Activated CD8-positive, alpha-beta memory T cell treated with anti-CD3 and anti-CD28 coated beads for 4 hours (primary cell): ENCODE measurements at places on chromosomes 16 and 17.

DNA sequence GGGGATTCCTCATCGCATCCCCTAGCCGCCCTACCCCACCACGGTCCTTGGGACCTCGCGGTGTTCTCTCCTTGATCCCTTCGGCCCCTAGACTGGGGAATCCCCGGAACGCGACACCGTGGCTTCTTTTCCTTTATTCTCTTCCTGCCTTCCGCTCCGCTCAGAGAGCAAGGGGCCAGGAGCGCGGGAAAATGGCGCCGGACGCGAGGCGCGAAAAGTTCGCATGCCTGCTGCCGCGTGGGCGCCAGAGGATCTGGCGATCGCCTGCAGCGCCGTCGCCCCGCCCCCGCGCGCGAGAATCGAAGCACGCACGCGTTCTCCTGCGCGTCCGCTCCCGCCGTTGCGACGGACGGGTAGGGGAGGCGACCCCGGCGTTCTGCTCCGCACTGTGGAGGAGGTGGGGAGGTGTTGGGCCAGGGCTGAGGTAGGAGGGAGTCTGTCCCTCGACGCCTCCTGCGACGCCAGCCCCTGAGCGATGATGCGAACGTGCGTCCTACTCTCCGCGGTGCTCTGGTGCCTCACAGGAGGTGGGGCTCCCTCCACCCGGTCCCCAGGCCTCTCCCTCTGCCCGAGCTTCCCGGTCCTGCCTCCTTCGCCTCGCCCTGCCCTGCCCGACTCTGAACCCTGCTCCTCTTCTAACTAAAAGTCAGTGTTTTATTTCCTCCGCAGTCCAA, at the start of gene ZPBP2:
ZPBP2 (plus strand) TSS at position 323 of the 674 bp plus-strand sequence; CDS start at position 476, 153 bp downstream.
- no peak for DNase-seq

GRCh38 chr17:80160536-80160935, 9.3 kb upstream of the CARD14 start:
- DNase-seq, result no peak

DNA sequence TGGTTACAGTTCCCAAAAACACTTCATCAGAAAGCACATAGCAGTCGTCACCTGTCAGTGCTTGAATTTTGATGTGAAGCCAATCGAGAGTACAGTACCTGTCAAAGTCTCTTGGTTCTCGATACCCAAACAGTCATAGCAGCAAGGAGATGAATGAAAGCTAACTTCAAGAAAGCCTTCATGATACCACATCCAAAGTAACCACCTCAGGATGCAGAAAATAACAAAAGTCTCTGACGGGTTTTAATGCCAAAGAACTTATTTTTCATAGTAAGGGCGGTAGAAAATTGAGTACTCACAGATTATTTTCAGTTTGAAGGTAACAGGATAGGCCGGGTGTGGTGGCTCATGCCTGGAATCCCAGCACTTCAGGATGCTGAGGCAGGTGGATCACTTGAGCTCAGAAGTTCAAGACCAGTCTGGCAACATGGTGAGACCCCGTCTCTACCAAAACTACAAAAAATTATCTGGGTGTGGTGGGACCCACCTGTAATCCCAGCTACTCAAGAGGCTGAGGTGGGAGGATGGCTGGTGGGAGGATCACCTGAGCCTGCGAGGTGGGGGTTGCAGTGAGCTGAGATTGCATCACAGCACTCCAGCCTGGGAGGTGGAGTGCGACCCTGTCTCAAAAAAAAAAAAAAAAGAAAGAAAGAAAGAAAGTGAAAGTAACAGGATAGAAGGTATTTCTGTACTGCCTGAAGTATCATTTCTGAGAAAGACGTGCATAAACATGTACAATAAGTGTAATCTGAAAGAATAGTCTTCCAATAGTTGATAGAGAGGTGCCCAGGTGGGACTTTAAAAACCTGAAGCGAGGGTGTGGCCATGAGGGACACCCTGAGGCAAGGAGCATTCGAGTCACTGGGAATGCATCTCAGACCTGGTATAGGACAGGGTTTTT, 15.4 kb downstream of the MFSD11 start:
- no peak for DNase-seq

DNA sequence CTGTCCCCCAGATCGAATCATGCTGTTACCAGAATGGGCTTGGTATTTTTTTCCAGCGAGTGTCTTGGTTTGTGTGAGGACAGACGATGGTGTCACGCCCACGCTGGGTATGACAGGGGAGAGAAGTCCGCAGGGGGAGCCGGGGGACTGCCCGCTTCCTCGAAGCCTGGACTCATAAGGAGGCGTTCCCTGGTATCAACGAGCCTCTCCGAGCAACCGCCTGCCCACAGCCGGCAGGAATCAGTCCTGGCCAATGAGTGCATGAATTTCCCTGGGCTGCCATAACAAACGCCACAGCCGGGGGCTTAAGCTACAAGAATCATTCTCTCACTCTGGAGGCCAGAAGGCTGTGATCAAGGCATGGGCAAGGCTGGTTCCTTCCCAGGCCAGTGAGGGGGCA, 26.1 kb upstream of the JPH3 start:
- DNase-seq, result no peak

DNA sequence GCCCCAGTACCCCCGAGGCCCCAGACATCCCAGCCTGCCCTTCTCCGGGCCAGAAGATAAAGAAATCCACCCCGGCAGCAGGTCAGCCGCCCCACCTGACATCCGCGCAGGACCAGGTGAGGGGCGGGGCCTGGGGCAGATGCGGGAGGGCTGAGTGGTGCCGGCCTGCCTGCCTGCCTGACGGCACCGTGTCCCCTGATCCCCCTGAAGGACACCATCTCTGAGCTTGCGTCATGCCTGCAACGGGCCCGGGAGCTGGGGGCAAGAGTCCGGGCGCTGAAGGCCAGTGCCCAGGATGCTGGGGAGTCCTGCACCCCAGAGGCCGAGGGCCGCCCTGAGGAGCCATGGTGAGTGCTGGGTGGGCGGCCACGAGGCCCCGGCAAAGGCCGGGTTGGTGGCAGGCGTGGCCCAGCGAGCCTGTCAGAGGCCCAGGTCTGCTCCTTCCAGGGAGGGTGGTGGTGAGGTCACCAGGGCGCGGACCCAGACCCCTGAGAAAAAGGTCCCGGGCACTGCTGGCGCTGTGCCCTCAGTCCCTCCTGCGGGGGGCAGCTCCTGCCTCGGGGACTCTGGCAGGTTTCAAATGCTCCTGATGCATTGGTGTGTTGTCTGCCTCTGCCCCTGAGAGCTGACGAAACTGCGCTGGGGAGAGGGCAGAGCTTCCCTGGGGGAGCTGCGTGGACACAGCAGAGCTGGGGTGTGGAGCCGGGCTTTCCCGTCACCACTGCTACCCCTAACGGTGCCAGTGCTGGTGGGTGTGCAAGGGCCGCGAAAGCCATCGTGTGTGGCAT, 1.2 kb downstream of the CDT1 start:
- DNase-seq, result no peak

GRCh38 chr16:66357523-66357928, 9.0 kb upstream of the CDH5 start:
- no peak for DNase-seq

GRCh38 chr17:9902120-9902519, 3.0 kb downstream of the RCVRN start:
- DNase-seq, result no peak

DNA sequence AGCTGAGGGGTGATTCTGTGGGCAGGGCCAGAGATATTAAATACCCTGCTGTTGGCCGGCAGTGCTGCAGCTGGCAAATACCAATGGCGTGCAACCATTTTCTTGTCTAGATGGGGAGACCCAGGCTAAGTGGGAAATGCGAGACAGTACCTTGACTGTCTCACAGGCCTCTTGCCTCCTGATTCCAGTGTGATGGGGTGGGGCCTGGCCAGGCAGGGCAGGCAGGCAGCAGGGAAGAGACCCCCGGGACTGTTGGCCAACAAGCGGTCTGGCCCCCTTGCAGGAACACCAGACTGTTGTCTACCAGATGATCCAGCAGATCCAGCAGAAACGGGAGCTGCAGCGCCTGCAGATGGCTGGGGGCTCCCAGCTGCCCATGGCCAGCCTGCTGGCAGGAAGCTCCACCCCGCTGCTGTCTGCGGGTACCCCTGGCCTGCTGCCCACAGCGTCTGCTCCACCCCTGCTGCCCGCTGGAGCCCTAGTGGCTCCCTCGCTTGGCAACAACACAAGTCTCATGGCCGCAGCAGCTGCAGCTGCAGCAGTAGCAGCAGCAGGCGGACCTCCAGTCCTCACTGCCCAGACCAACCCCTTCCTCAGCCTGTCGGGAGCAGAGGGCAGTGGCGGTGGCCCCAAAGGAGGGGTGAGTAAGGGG, 5.7 kb upstream of the CISD3 start:
- no peak for DNase-seq

DNA sequence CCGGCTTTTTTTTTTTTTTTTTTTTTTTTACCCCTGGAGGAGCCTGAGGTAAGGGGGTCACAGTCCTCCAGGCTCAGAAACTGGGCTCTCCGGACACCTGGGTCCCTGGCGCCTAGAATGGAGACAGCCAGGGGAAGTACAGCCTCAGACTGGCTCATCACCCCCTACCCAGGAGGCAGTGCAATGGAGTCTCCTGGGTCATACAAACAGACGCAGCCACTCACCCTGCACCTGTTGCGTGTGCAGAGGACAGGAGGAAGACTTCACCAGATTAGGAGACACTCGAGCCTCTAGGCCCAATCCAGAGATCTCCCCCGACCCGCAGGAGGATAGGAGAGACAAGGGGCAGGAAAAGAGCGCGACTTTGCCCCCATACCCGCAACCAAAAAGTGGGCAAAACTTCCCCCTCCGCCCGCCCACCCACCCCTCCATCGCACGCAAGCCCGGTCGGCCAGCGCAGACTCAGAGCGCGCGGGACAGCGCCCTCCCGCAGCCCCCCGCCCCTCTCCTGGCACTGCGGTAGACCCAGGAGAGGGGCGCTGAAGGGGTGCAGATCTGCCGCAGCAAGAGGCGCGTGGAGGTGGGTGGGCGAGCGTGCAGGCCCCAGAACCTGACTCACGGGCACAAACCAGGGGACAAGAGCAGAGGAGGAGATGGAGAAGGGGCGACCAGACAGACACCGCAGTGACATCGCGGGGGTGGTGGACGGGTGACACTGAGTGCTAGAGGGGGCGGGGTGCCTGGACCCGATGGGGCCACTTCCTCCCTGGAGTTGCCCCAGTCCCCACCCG, 900 bp downstream of the HAP1 start:
- no peak for DNase-seq

GRCh38 chr16:78607465-78607864, 508.0 kb downstream of the WWOX start:
- no peak for DNase-seq
